NK-92 treated with Interleukin-12 subunit alpha and Interleukin-12 subunit beta, amount 100 ng/mL, for 24 hours (cell line): ENCODE measurements at places on chromosomes 2 and 18.

DNA sequence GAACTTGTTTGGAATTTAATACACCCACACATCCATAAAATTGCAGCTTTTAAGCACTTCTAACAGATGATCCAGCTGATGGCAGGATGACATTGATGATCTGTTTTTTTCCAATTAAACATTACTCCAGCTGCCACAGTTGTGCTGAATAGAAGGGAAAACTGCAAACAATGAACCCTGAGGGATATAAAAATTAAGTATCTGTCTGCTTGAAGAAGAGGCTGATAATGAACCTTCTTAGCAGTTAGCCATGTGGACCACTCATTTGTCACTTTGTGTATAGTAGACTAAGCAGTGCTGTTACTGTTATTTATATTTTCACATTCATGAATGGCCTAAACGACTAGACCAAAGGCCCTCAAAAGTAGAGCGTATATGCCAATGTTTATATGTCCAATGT lies 1201.0 kb upstream of the LRRTM1 start:
- no peak for DNase-seq

GRCh38 chr2:42086500-42086953 lies 38.7 kb downstream of the PKDCC start:
- DNase-seq: no peak

DNA sequence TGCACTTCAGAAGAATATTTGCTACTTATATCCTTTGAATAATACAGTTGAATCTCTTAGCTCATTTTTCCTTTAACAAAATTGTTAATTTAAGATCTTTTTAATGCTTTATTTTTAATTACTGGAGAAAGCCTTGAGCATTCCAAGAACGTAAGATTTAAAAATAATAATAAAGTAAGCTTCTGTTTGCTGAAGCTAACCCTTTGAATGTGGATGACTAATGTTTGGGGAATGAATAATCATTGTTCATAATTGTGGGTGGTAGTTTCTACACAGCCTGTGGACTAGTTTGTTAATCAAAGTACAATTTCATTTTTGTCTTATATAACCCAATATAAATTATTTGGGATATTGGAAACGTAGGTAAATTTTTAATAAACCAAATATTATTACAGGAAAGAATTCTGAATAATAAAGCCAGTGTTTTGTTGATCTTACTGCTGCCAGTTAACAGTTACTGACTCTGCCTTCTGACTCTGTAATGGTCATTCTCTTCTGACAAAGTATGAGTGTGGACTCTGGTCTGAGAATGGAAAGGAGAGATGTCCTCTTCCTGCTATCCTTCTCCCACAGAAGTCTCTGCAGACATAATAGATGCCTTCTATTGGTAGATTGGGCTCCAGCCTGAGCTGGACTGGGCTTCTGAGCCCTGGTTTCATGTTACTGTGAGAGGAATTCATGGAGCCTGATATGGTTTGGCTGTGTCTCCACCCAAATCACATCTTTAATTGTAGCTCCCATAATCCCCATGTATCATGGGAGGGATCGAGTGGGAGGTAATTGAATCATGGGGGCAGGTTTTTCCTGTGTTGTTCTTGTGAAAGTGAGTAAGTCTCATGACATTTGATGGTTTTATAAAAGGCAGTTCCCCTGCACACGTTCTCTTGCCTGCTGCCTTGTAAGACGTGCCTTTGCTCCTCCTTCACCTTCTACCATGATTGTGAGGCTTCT lies 292.7 kb upstream of the SLC39A10 start:
- no peak for DNase-seq

- no peak for DNase-seq
Measured at GRCh38 chr2:31785876-31786275, 205.1 kb upstream of the SRD5A2 start.

- DNase-seq: no peak
Measured at GRCh38 chr2:30265052-30266015, 34.0 kb downstream of the LBH start.

DNA sequence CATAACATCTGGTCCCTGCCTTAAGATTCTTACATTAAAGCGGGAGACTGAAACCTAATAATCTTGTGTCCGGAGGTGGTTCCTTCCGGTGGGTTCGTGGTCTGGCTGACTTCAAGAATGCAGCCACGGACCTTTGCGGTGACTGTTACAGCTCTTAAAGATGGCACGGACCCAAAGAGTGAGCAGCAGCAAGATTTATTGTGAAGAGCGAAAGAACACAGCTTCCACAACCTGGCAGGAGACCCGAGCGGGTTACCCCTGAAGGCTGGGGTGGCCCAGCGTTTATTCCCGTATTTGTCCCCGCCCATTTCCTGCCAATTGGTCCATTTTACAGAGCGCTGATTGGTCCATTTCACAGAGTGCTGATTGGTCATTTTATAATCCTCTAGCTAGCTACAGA lies 122.3 kb upstream of the SIX2 start:
- DNase-seq: no peak

- no peak for DNase-seq
Measured at GRCh38 chr18:2412996-2413751, 158.1 kb downstream of the METTL4 start.

DNA sequence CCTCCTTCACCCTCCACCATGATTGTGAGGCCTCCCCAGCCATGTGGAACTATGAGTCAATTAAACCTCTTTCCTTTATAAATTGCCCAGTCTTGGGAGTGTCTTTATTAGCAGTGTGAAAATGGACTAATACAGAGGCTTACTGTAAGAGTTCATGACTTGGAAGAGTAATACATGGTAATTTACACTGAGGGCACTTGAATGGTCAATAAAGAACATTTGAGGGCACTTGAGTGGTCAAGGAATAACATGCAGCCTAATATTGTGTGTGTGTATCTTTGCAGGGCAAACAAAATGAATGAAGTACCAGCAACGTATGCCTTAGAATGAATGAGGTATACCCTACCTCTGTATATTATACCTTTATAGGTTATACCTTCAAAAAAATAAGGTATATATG lies 190.4 kb upstream of the SOX11 start:
- DNase-seq: no peak

GRCh38 chr2:224059178-224059577 lies 20.1 kb upstream of the SERPINE2 start:
- no peak for DNase-seq

DNA sequence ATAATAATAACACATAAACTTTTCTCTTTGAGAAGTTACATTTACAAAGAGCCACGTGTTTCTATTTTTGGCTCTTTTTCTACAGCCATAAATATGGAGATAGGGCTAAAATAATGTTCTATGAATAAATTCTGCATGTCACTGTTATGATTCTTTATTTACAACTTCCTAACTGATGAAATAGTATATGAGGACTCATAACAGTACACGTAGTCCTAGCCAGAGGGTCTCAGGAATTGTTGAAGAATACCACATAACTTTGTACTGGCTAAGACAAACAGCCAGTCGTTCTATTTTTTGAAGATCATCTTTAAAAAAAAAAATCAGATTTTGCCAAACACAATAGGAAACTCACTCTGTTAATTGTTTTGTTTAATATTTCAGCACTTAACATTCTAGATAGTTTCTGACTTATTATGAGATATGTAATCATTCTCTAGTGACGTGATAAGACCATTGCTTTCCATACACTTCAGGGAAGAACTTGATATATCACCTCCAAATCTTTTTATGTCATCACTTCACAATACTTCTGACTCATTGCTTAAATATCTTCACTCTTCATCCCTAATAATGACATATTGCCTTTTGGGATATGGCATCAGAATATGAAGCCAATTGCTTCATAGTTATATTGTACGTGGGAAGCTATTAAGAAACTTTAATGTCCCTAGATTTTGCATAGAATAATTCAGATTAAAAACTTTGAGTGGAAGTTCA lies 256.1 kb downstream of the XIRP2 start:
- DNase-seq: no peak

GRCh38 chr18:5912566-5912965 lies 17.2 kb upstream of the TMEM200C start:
- DNase-seq: no peak

- no peak for DNase-seq
Measured at GRCh38 chr2:200631287-200631686, 45.5 kb downstream of the AOX1 start.

GRCh38 chr2:182784058-182784706 lies 68.1 kb downstream of the DNAJC10 start:
- DNase-seq: no peak

GRCh38 chr2:219178377-219179175 lies 501 bp downstream of the RETREG2 start:
- DNase-seq: peak; percentile 64

DNA sequence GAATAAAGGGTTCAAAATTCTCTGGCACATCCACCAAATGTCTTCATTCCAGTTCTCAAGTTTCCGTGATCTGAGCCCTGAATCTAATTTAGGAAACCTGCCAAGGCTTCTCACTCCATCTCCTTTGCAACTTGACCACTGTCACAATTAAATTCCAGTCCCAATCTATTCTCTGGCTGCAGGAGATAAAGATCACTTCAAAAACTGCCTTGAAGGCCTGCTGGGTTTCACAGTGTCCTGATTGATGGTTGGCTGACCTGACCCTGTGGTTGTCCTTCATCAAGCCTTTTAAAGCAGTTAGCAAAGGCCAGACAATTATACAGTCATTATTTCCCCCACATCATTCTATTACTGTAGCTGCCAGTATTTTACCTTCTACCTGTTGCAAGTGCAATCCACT lies 60.3 kb upstream of the DNAJC10 start:
- DNase-seq: no peak

DNA sequence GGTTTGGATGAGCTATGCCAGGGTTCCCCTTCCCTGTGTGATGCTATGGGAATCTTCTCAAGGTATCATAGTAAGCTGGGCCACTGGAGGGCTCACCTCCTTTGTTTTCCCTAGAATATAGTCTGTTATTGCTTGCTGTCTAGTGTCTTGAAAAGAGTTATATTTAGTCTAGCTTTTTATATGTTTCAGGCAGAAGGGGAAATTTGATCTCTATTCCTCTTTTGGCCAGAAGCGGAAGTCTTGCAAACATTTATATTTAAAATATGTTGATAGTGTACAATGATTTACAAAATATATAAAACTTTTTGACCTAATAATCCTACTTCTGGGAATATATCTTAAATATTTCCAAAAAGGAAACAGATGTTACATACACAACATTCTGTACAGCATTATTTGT lies 260.7 kb downstream of the FHOD3 start:
- no peak for DNase-seq

GRCh38 chr2:200738590-200738989 lies 73.1 kb upstream of the BZW1 start:
- DNase-seq: no peak

DNA sequence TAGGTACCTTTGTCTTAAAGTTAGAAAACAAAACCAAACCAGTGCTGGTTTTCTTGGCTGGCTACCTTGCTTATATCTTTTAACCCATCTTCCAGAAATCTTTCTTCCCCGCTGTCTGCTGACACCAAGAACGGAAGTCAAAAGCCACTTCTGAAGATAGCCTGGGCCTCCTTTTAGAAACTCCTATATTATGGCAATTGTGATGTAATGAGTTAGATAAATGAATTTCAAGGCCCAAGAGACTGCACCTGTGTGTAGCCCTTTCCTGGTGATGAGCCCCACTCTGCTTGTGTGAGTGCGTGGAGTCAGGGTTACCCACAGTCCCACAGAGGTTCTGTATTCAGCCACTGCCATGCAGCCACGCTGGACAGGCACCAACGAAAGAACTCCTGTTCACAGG lies 60.7 kb downstream of the ARMC9 start:
- DNase-seq: no peak

DNA sequence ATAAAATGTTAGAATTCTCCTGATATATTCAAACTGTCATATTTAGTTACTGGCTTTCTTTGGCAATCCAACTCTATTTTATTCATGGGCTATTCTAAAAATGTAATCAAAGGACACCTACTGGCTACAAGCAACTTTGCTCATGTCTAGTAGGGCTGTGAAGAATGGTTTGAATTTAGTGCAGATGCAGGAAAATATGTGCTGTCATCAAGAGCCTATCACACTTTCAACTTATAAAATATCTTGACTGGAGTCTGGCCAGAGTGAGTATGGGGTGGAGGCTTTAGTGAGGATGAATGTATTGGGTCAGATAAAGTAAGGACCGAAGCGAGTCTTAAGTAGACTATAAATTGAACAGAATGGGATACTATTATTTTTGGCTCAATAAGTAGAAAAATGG lies 343.4 kb upstream of the SPRED2 start:
- DNase-seq: no peak
